Cardiac fibroblast (primary cell): ENCODE measurements at places on chromosomes 2 and 18.

DNA sequence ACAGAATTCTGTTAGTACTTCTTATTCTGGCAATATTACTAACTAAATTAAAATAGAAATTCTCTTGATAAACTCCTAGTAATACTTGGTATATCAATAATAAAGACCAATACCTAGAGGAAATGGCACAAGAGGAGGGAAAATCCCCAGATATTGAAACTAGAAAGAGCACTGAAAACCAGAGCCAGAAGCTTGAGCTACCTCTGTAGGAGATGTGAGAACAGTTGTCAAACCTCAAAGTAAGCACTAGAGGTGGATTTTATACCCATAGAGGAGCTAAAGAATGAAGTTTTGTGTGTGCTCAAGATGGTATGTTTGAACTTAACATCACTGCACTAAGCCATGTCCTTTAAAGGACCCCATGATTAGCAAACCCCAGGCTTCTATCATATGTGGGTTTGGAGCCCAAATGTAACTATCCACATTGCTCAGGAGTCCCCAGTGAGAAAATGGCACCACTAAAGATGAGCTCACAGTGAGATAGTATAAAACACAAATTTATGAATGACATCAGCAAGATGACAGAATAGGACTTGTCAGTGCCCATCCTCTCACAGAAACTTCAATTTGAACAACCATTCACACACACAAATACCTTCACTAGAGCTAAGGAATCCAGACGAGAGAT, 122.1 kb downstream of the PKP4 start:
- DNase-seq = no peak

DNA sequence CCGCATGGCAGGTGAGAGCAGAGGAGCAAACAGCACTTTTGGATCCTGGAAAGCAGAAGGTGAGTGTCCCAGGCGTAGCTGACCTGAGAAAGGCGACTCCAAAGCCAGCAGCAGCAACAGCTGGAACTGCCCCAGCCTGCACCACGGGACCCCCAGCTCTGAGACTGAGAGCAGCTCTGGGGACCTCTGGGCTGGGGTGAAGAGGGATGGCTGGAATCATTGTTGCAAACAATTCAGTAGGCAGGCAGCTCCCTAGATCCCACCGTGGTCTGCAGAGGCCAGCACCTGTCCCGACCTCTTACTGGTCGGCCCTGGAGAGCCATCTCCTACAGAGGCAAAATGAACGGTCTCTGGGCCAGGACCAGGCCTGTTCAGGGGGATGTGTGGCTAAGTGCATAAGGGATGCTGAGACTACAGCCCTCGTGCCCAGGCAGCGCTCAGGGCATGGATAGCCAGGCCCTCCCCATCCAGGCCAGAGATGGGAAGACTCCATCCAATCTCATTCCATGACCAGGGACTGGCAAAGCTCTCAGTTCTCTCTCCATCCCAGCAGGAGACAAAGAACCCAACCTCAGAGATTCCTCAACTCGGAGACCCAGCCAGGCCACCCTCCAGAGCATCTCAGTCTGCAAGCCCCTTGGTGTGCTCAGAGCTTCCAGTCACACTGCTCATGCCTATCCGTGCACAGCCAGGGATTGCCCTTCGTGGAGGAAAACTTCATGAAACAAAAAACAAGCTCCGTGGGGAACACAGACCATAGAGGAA, 38.2 kb upstream of the ALPP start:
- DNase-seq = no peak

DNA sequence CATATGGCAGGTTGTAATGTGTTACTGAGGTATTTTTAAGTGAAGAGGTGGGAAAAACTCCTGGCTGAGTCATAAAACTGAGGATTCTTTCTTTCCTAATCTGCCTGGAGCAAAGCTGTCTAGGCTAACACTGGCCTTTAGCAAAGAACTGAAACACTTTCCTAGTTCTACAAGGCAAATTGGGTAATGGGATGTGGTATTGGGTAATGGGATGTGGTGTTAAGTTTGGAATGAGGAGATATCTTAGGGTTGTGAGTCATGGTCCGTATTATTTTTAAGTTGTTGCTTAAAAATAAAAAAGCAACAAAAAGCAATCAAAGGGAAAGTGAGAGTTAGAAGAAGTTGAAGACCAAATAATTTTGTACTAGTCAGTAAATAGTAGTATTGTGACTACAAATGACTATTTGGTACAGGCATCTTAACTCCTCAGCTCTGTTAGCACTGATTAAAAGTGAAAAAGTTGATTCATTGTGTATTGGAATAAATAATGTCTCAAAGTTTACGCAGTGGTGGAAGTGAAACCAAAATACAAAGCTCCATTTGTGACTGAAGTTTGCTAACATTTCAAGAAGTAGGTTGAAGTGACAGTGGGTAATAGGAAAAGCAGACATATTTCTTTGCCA, 216.8 kb downstream of the CAMKMT start:
- peak; percentile 88 for DNase-seq

GRCh38 chr2:217650229-217650628, 352.6 kb downstream of the TNS1 start:
- DNase-seq = no peak

- DNase-seq = peak; percentile 88
Observed at GRCh38 chr2:195477248-195477995, 179.6 kb upstream of the SLC39A10 start.

DNA sequence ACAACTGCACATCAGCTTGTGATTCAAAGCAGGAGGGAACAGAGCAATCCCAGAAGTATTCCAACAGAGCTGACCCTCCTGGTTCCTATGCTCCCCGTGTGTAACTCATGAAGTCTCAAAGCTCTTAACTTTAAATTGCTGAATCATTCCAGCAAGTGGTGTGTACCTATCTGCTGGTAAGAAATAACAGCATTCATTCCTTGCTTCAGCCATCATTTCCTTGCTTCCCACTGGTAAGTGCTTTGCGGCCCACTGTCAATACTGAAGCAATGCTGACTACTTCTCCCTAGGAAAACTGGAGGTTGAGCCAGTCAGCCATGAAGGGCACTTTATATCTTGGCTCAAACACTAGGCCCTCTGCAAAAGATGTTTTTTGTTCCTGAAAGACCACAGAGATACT, 222.4 kb downstream of the EXOC6B start:
- DNase-seq = peak; percentile 14

DNA sequence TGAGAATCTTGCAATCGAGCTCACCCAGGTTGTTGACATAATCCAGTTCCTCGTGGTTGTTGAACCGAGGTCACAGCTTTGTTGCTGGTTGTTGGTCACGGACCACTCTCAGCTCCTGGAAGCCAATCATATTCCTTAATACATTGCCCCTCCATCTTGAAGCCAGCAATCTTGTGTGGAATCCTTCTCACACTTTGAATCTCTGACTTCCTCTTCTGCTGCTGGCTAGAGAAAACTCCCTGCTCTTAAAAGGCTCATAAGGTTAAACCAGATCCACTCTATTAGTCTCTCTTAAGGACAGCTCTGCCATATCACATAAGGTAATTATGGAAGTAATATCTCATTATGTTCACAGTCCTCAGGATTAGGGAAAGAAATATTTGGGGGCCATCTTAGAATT, 41.1 kb downstream of the SP140 start:
- no peak for DNase-seq

DNA sequence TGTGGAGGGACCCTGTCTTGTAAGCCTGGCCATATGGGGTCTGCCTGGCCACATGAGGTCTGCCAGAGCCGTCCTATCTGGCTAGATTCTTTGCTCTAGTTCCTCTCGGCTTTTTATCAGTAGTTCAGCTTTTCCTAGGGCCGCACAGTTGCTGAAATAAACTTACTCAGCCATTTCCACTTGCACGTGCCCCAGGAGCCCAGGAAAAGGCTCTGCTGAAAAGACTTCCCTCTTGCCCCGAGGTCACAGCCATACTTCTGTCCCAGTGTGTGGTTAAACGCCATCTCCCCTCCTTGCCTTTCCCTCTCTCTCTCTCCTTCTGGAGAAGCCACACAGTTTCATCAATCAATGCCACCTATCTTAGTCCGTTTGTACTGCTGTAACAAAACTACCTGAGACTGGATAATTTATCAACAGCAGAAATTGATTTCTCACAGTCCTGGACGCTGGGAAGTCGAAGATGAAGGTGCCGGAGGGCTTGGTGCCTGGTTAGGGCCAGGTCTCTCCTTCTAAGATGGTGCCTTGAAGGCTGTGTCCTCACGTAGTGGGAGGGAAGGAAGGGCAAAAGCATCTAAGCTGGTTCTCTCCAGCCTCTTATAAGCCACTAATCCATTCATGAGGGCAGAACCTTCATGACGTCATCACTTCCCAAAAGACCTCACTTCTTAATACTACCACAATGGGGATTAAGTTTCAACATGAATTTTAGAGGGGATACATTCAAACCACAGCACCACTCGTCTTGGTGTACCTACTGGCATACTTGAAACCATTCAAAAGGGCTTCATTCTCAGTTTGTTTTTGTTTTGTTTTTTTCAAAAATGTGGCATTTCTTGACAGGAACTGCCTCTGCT, 11.2 kb upstream of the GALM start:
- no peak for DNase-seq

GRCh38 chr2:68692511-68692910, 42.1 kb upstream of the ARHGAP25 start:
- no peak for DNase-seq

- DNase-seq = peak; percentile 54
Observed at GRCh38 chr2:170369894-170370293, 191.9 kb downstream of the MYO3B start.
